ENCODE measurements at places on chromosomes 16 and 17.

DNA sequence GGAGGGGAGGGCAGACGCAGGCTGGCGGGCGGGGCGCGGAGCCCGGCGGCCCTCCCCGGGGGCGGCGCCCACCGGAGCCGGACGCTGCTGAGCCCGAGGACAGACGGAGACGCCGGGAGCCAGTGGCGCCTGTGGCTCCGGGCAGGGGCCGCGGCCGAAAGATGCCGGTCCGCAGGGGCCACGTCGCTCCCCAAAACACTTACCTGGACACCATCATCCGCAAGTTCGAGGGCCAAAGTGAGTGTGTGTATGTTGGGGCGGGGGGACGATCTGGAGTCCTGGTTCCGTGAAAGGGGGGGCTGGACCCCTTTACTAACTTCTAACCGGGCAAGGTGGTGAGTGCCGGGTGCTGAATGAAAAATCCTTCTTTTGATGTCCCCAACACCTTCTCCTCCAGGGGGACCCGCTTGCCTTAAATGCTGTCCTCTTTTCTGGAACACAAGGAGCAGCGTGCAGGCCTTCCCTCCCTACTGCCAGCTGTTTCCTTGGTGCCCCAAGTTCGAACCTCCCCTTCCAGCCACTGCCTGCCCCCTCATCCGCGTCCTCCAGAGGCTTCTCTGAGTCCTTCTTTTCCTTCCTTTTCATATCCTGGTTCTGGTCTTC, at the start of gene KCNH6:
Gene KCNH6 (plus strand): TSS at position 106 of the 603 bp plus-strand sequence. CDS start 56 bp downstream, at position 162.
- DNase-seq, result no peak

DNA sequence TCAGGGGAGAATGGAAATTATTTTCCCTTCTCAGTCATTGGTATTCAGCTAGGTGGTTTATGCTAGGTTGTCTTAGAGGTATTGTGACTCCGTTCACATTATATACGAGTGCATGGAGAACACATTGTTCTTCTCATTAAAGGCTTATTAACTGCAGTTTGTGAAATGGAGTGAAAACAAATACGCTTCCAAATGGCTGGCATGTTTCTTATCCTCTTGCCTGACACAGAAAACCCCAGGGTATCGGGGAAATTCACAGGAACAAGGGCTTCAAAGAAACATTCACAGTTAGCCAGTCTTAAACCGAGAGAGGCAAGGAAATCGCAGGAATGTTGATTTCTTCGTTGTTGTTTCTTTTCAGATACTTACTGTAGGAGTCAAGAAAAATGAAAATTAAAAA, 1047.9 kb upstream of the RBFOX1 start:
- DNase-seq, result no peak

- DNase-seq, result no peak
These were observed 222.4 kb upstream of the AXIN2 start for GRCh38 chr17:65783845-65784334.

DNA sequence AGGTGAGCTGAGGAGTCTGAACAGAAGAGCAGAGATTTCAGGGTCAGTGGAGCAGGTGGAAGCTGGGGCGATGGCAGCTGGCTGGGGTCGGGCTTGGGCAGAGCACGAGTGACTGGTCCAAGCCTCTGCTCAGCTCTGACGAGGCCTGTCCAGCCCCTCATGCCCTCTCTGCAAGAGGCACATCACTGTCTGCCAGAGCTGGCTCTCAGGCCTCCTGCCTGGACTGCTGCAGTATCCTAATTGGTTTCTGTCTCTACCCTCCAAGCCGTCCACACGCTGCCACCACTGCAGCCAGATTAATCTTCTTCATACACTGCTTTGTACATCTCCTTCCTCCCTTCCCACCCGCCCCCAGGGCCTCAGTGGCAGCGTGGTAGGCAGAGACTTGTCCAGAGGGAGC, 25.4 kb downstream of the CACNA1G start:
- no peak for DNase-seq

DNA sequence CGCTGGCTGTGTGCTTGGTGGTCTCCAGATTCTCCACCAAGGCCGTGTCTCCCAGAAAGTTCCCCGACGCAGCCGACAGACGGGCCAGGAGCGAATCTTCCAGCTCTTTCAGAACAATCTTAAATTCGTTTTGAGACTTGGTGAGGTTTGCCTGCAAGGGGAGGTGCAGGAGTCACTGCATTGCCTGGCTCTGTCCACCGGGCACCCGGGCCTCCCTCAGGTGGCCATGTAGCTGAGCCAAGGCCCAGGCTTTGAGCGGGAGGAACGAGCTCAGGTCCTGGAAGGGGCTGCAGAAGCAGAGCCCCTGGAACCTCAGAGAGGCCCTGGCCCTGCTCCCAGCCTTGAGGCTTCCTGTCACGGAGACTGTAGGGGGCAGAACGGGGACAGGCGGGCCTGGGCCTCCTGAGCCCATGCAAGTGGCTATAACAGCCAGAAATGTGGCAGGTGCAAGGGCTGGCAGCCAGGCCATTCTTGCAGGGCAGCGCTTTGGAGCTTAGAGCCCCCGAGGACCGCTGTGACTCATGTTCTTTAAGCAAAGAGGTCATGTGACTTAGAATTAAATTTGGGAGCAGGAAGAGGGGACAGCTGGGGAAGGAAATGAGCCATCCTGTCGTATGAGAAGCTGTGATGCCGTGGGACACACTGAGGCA, 72.4 kb downstream of the PGS1 start:
- no peak for DNase-seq

DNA sequence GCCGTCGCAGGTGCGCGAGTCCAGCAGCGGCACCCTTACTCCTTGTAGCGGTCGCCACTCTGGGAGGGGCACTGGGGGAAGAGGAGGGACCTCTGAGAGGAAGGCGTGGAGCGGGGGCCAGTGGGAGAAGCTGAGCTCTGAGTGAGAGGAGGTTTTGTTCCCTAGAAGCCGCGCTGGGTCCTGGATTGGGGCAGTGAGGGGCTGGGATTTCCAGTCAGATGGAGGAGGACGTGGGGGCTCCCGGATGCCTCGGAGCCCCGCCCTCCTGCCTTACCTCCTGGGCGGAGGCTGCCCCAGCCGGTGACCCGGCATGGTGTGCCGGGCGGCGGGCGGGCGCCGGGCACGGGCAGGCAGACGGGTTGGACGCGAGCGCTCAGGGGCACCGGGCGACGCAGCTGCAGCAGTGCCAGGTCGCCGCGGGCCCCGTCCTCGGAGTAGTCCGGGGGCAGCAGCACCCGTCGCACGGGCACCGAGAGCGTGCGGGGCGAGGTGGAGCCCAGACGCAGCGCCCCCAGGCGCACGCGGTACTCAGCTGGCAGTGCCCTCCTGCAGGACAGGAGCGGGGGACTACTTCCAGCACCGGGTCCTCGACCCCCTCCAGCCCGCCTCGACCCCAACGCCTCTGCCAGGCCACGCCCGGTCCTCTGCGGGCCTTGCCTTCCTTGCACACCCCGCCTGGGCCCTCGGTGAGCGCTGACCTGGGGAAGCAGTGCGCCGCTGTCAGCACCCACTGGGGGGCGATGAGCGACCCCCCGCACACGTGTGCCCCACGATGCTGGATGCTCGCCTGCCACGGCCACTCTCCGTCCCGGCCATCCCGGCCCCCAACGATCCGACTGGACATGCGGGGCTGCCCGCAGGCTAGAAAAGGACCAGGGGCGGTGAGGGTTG, 2.0 kb downstream of the PRSS33 start:
- DNase-seq, result peak; percentile 67

DNA sequence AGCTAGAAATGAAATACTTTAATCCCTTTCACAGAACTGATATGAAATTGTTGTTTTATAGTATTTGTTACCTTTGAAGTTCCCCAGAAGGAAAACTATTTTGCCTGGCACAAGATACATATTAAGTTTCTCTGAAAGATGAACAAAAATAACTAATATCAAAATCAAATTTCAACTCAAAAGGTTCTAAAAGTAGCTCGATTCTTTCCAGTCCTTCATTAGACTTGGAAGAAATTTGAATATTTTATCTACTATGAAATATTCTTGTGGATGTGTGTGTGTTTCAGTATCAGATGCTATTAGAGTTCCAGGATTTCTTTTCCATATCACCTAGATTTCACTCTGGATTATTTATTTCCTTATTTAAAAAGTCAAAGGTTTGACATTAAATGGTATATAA, 3.6 kb upstream of the AATF start:
- no peak for DNase-seq

- no peak for DNase-seq
These were observed 10.6 kb downstream of the SSTR5 start for GRCh38 chr16:1082952-1083675.

DNA sequence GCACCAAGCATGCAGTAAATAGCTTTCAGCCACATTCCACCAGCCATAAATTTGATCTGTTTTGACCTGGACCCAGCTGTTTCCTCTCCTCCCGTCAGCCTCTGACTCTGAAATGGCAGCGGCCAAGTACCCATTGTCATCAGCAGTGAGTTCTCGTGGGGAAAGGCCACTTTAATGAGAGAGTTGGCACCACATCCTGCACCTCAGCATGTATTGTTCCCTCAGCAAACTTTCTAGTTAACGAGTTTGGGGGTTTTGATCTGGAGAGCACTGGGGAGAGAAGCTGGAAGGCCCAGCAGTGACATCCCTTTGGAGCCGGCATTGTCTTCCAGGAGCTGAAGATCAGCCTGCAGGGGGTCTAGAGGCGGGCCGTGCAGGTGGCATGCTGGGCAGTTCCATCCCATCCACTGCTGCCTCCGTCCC, 84.9 kb downstream of the RPA1 start:
- DNase-seq, result no peak

DNA sequence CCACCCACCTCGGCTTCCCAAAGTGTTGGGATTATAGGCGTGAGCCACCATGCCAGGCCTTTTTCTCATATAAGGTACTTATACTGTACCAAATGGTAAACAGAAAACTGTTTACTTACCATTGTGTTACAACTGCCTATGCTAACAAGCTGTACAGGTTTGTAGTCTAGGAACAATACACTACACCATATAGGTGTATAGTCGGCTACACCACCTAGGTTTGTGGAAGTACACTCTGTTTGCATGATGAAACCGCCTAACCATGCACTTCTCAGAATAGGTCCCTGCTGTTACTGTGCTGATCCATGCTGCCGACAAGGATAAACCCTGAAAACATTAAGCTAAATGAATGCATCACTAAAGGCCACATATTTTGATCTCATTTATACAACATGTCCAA, 18.9 kb downstream of the DNAJA2 start:
- DNase-seq, result no peak

GRCh38 chr17:4100883-4101756, 41.7 kb downstream of the ZZEF1 start:
- DNase-seq, result no peak

GRCh38 chr16:86343027-86343795, 167.1 kb upstream of the FOXF1 start:
- no peak for DNase-seq

- no peak for DNase-seq
These were observed 21.9 kb downstream of the ZNF423 start for GRCh38 chr16:49833796-49834530.

DNA sequence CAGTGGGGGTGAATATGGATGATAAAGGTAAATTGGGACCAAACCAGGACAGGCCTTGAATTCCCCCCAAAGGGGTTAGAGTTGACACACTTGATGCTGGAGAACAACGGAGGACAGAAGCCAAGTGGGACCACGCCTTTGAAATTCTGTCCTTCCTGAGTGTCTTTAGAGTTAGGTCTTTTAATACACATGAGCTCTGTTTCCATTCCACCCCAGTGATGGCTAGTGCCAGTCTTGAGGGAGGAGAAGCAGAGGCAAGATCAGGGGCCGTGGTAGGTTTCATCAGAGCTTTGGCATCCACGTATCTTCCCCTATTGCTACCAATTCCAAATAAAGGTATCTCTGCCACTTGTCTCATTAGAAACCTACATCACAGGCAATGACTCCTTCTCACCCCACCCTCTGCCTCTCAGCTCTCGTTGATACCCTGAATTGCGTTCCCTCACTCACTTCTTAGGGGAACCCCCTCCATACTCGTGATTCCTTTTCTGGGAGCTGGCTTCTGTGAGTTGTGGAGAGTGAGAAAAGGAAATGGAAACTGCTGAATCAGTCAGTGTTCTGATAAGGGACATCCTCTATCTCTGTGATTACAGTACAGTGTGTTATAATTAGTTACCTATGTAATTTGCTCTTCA, 2.4 kb upstream of the CCL3L1 start:
- no peak for DNase-seq

GRCh38 chr17:31472137-31472536, 80.7 kb downstream of the RAB11FIP4 start:
- no peak for DNase-seq

DNA sequence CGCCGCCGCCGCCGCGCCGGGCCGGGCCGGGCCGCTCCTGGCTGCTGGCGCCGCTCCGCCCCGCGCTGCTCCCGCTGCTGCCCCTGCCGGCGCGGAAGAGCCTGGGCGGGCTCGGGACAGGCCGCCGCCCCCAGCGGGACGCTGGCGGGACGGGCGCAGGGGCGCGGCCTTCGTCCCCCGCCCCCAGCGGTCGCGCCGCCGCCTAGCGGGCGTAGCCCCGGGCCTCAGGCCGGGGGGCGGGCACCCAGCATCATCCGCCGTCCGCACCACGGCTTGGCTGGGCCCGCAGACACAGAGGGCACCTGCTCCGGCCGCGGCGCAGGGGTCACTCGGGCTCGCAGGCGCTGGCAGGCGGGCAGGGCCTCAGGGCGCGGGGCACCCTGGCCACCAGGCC, at the start of gene AMFR:
Gene AMFR (minus strand): TSS at position 107 of the 394 bp plus-strand sequence. CDS start 218 bp downstream, outside the sequence.
- peak; percentile 93 for DNase-seq

- DNase-seq, result no peak
These were observed 43.8 kb downstream of the NDEL1 start for GRCh38 chr17:8479431-8479947.

DNA sequence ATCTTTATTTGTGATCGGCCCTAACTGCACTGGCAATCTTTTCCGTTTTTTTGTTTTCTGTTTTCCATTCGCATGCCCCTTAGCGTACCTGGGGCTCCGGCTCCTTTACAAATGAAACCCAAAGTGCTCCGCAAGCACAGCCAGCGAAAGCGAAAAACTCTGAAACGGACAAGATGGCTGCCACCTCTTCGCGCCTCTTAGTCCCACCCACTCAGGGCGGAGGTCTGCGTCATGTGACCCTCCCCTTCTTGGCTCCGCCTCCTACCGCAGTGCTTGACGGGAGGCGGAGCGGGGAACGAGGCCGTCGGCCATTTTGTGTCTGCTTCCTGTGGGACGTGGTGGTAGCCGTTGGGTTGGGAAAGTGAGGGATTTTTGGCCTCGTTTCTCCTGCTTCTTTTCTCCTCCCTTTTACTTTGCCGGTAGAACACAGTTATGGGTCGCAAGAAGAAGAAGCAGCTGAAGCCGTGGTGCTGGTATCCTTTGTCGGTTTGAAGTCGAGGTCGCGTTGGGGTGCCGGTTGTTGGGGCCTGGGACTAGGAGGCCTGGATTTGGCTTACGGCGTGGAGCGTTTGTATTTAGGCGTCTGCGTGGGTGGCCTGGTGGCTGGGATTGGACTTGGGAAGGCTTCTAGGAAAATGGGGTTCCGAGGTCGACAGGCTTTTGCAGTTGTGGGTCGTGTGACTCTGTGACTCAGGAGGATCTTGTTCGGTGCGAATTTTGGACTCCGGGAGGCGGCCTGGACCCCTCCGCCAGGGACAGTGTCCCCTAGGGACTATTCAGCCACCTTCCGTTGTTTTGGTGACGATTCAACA, at the start of gene ZNF207:
Gene ZNF207 (plus strand): TSS at position 304 of the 812 bp plus-strand sequence. CDS start 129 bp downstream, at position 433.
- DNase-seq, result peak; percentile 95

GRCh38 chr17:2095536-2095910, 40.6 kb downstream of the HIC1 start:
- no peak for DNase-seq

- no peak for DNase-seq
These were observed 270.6 kb downstream of the HAPSTR1 start for GRCh38 chr16:9362050-9362449.

- DNase-seq, result no peak
These were observed 16.6 kb downstream of the KIAA0753 start for GRCh38 chr17:6623941-6624340.
